Epithelial cell of proximal tubule (primary cell): ENCODE measurements at places on chromosomes 12 and 14. TPM values are rescaled to one million over a fixed set of nuclear protein-coding genes. Genes with fewer than 3 reads are reported as not detected.

NKX2-1 gene
- not detected in 2 replicates for total RNA-seq

SLC8B1 gene
- total RNA-seq = 26.0 and 26.6 TPM in 2 replicates

VRTN gene
- total RNA-seq = not detected in 2 replicates

MYO1H gene
- not detected in 2 replicates for total RNA-seq

KCNC2 gene
- total RNA-seq = not detected in 2 replicates

OR4Q2 gene
- not detected in 2 replicates for total RNA-seq

WNT5B gene
- total RNA-seq = 6.6 and 51.0 TPM in 2 replicates

AQP2 gene
- total RNA-seq = not detected in 2 replicates

LBHD2 gene
- not detected in 2 replicates for total RNA-seq

MIA2 gene
- total RNA-seq = 10.4 and 12.1 TPM in 2 replicates

CEP290 gene
- total RNA-seq = 7.0 and 8.8 TPM in 2 replicates

DENND5B gene
- total RNA-seq = 8.6 and 13.9 TPM in 2 replicates

NRIP2 gene
- not detected in 2 replicates for total RNA-seq

SLC39A5 gene
- not detected in 2 replicates for total RNA-seq

BHLHE41 gene
- 1.3 and 5.2 TPM in 2 replicates for total RNA-seq

LAG3 gene
- not detected in 2 replicates for total RNA-seq

VAMP1 gene
- 2.0 and 2.6 TPM in 2 replicates for total RNA-seq

CKB gene
- 492 and 789 TPM in 2 replicates for total RNA-seq

CEBPE gene
- not detected in 2 replicates for total RNA-seq

TPPP2 gene
- not detected in 2 replicates for total RNA-seq
